CD4-positive, alpha-beta T cell (primary cell): ENCODE measurements at places on chromosomes 5 and 9.

- no peak for DNase-seq
These were observed 103.2 kb upstream of the TARS1 start for GRCh38 chr5:33337637-33337992.

GRCh38 chr5:54518146-54518817 lies 723 bp downstream of the SNX18 start:
- DNase-seq: peak; percentile 62

DNA sequence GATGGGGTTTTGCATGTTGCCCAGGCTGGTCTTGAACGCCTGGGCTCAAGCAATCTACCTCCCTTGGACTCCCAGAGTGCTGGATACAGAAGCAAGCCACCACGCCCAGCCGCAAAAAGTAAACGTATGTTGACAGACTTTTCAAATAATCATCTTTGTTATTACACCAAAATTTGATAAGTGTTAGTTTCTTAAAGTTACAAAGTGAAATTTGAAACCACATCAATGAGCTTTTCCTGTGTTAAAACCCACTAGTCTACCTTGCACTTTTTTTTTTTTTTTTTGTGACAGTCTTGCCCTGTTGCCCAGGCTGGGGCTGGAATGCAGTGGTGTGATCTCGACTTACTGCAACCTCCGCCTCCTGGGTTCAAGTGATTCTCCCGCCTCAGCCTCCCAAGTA lies 29.9 kb downstream of the SPACA9 start:
- DNase-seq: no peak

GRCh38 chr5:62460578-62460983 lies 48.0 kb downstream of the IPO11 start:
- DNase-seq: no peak

DNA sequence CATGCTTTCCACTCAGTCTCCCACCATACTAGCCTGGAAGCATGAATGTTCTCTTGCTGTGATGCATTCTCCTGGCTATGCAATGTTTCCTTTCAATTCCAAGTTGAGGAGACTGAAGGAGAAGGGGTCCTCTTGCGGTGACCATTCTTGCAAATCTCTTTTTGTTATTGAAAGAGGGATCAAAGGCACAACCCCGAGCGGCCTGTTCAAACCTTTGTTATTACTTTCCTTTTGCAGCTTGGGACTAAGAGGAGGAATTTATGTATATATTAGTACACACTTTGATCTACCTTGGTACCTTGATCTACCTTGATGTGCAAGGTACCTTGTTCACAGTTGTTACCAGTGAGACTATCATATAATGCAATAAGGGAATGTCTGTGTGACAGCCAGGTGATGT lies 147.3 kb downstream of the KCTD16 start:
- DNase-seq: no peak

DNA sequence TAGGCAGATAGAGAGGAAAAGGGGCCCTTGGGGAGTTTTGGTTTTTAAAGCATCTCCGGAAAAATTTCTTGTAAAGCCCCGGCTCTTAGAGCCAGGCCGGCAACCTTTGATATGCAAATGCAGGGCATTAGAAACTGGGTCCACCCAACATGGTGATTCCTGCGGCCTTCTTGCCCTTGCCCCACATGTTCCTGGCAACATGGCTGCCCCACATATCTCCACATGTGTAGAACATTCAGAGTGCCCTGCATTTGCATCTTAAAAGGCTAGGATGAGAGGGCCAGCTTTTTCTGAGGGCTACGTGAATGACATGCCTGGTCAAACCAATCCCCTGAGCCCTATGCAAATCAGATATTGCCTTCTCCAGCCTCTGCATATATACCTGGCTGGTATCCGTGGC lies 5.0 kb upstream of the SNAPC3 start:
- DNase-seq: no peak

DNA sequence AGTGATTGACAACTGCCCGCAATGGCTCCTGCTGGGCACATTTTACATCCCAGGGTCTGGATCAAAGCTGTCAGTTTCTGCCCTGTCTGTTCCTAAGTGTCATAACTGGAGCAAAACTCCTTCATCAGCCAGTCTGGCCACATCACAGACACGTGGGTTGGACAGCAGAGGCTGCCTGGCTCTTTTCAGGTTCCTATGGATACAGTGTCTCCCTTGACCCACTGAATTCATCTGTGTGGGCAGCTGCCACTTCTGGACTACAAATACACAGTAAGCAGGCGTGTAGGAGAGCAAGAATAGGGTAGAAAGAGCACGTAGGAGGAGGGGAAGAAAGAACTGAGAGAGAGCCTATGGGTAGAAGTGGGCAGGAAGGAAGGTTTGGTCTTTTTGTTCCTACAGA lies 238.0 kb downstream of the ENC1 start:
- no peak for DNase-seq
